ENCODE measurements at places on chromosomes 7 and 10. TPM values are rescaled to one million over a fixed set of nuclear protein-coding genes. Genes with fewer than 3 reads are reported as not detected.

DNA sequence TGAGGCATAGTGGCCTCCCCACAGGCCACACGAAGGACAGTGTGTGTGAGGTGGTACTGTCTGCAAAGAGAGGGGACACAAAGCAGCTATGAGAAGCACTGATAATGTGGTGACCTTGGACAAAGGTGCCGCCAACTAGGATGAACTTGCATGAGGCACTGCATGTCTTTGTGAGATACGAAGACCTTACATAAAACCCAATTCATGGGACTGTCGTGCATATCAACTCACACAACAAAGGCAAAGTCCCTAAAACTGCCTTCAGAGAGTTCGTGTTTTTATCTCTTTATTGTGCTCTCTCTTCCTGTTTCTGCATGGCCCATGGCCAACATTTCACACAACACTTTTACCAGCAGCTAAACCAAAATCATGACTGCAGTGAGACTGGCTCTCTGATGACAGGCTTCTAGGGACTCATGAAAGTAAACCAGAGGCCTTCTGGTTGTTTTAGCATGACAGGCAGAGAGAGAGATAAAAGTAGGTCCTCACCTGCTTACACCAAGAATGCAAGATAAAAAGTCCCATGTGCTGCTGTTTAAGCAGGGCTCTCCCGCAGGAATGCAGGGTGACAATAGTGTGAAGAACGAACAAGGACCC, 347.8 kb downstream of the ELMO1 start:
- no peak for DNase-seq

Gene SPRN
- polyA plus RNA-seq = 1.8 TPM

DNA sequence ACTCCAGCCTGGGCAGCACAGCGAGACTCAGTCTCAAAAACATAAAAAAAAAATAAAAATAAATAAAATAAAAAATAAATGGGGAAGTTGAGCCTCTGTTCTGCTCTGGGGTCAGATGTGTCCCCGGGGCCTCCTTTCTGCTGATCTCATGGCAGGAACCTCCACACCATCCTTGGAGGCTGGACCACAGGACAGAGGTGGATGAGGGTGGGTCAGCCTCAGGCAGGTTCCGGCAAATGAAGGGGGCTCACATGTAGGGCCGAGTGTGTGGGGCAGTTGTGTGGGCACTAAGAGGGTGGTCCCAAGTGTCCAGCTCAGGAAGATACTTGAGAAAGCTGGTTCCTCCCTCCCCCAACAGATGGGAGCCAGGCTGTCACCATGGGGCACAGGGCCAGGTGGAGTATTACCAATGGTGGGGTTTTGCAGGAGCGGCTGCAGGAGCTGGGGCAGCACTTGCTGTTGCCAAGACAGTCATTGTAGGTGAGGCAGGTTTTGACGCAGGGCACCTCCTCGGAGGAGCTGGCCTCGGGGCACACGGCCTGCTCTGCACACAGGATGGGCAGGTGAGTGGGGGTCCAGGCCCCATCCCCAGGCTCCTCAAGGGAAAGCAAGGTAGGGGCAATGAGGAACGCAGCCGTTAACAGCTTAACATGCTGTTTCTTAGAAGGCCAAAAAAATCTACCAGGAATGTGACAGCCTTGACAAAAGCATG, 13.9 kb upstream of the TBRG4 start:
- DNase-seq = no peak

Gene PPP1R9A
- 7.2 TPM for polyA plus RNA-seq

Gene HKDC1
- 0.04 TPM for polyA plus RNA-seq

Gene ALOX5
- polyA plus RNA-seq = 15.1 TPM

- no peak for DNase-seq
These were observed at the start of gene MEST for GRCh38 chr7:130491841-130492522. MEST (plus strand) TSS chr7:130492085; CDS start chr7:130492314, 229 bp downstream.

DNA sequence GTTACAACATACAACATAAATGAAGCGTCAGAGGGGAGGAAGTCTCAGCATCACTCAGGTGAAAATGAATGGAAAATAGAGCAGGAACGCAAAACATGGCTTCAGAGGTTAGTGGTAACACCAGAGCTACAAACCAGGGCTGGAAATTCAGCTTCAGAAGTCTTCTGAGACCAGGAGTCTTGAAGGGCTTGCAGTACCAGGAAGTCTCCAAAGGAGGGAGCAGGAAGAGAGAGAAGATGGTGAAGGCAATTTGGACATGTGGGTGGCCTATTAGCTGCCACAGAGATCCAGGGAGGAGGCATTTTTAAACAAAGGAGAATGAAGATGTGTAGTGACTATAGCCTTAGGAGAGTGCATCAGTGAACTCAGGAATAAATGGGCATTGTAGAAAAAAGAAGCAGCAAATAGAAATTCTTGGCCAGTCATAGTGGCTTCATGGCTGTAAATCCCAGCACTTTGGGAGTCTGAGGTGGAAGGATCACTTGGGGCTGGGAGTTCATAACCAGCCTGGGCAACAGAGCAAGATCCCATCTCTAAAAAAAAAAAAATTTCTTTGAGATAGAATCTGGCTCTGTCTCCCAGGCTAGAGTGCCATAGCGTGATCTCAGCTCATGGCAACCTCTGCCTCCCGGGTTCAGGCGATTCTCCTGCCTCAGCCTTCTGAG, 9.3 kb upstream of the TET1 start:
- DNase-seq = peak; percentile 60

GRCh38 chr7:55534262-55534915, 37.9 kb downstream of the VOPP1 start:
- no peak for DNase-seq

- peak; percentile 87 for DNase-seq
These were observed 23.8 kb upstream of the IFIT2 start for GRCh38 chr10:89278034-89278535.

- no peak for DNase-seq
These were observed 51.0 kb upstream of the NOBOX start for GRCh38 chr7:144454256-144455039.

DNA sequence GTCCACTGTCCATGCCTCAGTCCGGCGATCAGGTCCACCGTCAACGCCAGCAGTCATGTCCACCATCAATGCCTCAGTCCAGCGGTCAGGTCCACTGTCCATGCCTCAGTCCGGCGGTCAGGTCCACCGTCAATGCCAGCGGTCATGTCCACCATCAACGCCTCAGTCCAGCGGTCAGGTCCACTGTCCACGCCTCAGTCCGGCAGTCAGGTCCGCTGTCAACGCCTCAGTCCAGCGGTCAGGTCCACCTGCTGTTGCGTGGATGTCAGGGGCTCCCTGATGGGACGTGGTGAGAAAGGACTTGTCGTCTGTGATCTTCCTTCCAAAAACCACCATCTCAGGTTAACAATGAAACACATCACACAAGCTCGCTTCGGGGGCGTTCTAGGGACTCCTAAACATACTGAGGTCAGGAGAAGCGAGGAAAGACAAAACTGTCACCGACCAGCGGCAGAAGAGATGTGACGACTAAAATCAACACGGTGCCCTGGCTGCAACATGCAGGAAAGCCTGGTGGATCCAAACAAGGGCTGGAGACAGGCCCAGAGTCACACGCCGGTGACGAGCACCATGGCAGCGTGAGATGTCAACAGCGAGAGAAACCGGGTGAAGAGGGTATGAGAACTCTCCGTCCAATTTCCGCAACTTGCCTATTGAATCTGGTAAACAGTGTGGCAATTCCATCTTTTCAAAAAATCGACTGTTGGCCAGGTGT, 264.2 kb downstream of the MAD1L1 start:
- DNase-seq = no peak

GRCh38 chr10:63702092-63702491, 180.9 kb downstream of the REEP3 start:
- DNase-seq = no peak

Gene HOXA5
- 42.0 TPM for polyA plus RNA-seq

GRCh38 chr7:1403638-1404459, 55.4 kb downstream of the MICALL2 start:
- no peak for DNase-seq

Gene LIPF
- not detected for polyA plus RNA-seq

Gene VPS37D
- polyA plus RNA-seq = 0.20 TPM

DNA sequence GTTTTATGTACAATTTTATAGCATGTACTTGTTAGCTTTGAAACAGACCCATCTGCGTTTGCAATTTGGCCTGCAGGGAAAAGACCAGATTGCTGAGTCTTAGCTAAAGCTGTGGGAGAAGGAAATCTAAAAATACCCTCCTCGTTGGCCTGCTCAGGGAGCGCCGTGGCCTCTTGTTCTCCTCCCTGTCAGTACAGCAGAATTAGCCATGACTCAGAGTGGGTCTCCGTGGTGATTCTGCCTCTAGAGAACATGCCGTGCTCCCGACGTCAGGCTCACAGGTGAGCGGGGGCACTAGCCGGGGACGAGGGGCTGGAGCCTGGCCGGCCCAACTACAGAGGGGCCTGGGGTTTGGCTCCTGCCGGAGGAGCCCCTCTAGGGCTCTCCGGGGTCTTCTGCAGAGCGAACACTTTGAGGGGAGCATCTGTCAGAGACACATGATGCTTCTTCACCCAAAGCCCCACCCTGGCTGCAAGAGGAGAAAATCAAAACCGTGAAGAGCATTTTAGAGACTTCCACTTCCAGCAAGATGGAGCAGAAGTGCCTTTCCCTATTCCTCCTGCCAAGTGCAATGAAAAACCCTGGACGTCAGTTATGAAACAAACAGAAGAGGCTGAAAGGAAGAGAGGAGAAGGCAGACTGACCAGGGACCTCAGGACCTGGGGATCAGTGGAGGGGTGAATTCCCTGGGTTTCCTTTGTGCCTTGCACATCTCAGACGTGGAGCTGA, 98.9 kb downstream of the LHPP start:
- DNase-seq = peak; percentile 39
